ENCODE measurements at places on chromosomes 5 and 9.
A peak's percentile ranks its signal among the peaks of the same experiment; 100 is the strongest.

DNA sequence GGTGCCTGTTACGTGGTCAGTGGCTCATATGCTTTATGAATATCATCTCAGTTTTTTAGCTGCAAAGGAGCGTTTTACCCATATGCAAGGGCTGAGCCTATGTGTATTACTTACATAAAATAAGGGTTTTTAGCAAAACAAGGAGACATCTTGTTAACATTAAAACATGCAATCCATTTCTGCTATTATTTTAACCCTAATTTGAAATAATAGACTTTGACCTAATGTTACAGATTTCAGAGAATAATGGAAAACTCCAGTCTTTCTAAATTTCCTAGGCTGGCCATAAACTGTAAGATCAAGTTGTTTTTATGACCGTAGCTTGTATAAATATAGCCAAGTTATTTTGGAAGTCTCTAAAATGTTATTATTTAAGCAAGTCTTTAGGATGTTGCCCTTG is 121.1 kb upstream of the SEMA6A start:
- DNase-seq, result no peak

DNA sequence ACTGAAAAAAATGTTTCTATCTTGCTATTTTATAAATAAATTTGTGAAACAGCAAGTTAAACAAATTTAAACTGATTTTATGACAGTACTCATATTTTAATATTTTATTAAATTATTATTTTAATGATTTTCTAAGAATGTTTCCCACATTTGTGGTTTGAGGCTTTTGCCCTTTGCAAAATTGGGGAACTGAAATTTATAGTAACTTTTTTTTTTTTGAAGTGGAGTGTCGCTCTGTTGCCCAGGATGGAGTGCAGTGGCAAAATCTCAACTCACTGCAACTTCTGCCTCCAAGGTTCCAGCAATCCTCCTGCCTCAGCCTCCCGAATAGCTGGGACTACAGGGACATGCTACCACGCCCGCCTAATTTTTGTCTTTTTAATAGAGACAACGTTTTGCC is 7.2 kb upstream of the ADGRV1 start:
- no peak for DNase-seq

DNA sequence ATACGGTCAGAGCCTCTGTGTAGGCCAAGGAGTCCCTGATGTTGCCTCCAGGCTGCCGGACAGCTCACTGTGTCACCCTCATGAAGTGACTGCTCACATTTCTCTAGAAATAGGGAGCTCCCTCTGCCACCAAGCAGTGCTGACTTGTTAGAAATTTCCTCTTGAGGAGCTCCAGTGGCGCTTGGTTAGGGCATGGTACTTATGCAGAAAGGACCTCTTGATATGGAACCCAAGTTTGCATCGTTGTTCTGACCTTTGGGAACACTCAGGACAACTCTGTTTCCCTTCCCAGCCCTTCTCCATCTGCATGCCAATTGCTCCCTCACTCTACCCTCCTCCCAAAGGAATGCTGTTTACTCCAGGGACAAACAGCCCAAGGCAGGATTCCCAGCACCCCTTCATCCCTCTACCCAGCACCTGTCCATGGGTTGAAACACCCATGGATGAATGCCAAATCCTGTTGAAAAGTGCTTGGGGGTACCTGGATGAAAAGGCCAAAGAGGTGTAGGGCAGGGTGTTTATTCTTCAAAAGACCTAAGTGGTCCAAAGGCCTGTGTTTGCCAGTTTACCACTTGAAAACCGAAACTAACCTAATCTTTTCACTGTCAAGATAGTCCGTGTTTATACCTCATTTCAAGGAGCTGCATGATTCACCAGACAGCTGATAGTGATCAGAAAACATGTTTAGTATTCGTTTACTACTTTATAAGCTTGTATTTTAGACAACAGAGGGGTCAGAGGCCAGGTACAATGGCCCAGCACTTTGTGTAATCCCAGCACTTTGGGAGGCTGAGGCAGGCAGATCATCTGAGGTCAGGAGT is 51.1 kb downstream of the KLF4 start:
- no peak for DNase-seq

- no peak for DNase-seq
These were observed 607.6 kb downstream of the EBF1 start for GRCh38 chr5:158492136-158492535.

DNA sequence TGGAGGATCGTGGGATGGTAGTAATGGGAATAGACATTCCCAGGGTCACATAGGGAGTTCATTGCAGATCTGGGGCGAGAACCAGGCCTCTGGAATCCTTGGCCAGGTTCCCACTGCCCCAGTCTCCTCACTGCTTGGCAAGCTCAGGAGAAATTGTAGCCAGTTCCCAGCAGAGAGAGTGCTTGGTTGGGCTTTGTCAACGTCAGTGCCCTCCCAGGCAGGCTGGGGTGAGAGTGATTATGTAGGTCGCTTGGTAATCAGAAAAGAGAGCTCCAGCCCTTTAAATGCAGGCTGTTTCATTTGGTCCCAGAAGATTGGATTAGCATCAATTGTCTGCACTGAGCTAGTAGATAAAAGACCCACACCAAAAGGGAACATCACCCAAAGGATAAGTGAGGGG is 51.8 kb upstream of the GALNT10 start:
- no peak for DNase-seq

DNA sequence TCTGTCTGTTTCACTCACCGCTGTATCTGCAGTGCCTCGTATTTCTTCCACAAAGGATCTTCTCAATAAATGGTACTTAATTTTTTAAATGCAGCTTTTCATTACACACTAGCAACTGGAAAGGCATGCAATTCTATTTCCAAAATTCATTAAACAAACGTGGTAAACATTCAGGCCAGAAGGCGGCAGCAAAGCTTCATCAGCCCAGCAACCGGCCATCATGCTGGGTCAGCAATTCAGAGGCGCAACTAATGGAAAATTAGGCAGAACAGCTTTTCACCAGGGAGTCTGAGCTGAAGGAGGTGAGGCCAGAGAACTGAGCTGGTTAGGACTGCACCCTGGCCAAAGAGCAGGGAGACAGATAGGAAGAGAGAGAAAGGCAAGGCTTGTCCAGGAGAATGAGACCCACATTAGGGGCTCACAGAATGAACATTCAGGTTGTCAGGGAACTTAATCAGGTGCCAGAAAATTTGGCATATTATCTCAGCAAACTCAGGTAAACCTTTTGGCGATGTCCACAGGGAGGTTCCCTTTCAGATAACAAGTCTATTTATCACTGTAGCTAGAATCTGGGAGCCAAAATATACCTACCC is 17.7 kb upstream of the RNF180 start:
- DNase-seq, result peak; percentile 22
